ENCODE measurements at places on chromosomes 7 and 10.

DNA sequence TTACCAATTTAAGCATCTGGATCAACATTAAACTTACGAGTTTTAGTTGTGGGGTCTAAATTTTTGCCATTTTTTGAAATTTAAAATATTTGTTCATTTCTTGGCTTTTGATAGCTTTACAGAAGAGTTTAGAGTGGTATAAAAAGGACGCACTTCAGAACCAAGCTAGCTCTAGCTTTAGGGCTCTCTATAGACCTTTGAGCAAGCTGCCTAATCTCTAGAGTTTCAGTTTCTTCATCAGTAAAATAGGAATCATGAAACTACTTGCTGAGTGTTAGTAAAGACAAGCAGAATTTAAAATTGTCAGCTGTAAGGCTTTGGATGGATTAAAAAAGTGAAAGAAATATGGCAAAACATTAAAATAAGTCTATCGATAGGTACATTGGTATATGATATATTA is 266.5 kb downstream of the IPMK start:
- DNase-seq: no peak

GRCh38 chr7:131354390-131354789 is 26.7 kb downstream of the MKLN1 start:
- no peak for DNase-seq

GRCh38 chr10:71981015-71981875 is 17.1 kb downstream of the CHST3 start:
- no peak for DNase-seq

DNA sequence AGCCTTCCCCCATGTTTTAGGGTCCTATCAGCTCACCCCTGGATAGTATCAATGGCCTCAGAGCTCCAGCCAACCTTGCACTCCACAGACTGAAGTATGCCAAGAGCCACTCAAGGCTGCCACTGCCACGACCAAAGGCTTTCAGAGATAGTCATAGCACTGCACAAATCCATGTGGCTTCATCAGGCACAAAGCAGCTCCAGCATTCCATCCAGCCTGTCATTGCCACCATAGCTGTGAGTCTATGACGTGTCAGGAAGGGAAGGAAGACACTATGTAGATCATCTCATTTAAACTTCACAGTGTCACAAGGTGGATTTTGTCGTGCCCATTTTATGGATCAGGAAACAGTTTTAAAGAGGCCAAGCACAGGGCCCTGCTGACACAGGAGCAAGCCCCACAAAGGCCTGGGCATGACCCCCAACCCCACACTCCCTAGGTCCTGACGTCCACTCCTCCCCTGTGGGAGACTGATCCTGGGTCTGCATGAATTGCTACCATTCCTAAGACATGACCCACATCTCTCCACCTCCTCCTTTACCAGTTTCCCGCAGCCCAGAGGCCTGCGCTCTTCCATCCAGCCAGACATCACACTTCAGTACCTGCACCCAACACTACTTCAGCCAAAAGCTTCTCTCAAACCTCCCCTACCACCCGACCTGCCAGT is 119.4 kb downstream of the DIP2C start:
- DNase-seq: no peak

GRCh38 chr7:89027781-89028180 is 232.2 kb upstream of the TEX47 start:
- no peak for DNase-seq

DNA sequence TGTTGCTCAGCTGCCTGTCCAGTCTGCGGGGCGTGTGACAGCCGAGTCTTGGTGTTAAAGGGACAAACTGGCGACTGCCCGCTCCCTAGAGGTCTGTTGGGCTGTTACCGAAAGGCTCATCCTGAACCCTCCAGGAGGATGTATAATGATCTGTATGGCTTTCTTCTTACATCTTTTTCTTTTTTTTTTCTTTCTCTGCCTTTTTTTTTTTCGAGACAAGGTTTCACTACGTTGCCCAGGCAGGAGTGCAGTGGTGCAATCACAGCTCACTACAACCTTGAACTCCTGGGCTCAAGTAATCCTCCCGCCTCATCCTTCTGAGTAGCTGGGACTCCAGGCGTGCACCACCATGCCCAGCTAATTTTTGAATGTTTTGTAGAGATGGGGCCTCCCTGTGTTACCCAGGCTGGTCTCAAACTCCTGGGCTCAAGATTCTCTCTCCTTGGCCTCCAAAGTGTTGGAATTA is 857 bp downstream of the INTS15 start:
- no peak for DNase-seq

DNA sequence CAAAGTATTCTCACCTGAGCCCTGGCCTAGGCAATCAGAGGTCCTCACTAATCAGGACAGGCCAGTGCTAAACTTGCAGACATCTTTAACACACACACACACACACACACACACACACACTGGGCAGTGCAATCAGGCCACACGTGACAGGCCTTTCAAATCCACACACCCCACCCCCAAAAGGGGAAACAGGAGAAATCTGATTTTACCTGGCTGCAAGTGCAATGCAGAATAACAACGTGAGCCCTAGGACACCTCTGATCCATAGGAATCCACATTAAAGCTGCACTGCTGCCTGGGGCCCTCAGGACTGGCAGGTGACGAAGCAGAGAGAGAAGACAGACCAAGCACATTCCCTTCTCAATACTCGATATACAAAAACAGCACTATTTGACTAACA is 218.9 kb downstream of the FAM107B start:
- no peak for DNase-seq

- no peak for DNase-seq
Measured at GRCh38 chr10:99540306-99540656, 7.5 kb downstream of the NKX2-3 start.

DNA sequence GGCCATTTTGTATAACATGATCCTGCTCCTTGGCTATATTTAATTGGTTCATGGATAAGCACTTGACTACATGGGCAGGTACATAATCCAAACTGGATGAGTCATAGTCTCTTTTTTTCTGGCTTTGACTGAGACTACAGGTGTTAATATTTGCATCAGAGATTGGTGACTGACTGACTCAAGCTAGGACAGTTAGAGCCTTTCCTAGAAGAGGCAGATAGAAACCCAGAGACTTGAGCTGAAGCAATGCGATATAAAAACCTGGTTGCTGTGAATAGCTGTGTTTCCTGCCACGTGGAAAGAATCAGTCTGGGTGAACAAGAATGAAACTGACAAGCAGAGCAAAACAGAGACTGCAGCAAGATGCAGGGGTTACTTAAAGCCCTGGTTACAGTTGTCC is 81.0 kb downstream of the SAMD9 start:
- DNase-seq: no peak

DNA sequence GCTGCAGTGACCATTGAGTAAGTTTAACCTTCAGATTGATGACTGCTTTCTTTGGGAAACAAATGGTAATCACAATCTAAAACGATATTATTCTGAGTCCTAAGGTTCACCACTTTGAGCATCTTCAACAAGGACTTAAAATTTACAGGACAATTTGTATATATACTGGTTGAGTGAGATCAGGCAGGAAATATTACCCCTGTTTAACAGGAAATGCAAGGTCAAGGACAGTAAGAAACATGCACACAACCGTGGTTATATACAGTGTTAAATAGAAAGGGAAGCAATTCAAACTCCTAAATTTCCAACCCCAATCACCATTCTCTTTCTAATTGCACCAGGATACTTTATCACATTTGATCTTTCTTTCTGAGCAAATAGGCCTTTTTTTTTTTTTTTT is 96.1 kb downstream of the ZNF277 start:
- no peak for DNase-seq

DNA sequence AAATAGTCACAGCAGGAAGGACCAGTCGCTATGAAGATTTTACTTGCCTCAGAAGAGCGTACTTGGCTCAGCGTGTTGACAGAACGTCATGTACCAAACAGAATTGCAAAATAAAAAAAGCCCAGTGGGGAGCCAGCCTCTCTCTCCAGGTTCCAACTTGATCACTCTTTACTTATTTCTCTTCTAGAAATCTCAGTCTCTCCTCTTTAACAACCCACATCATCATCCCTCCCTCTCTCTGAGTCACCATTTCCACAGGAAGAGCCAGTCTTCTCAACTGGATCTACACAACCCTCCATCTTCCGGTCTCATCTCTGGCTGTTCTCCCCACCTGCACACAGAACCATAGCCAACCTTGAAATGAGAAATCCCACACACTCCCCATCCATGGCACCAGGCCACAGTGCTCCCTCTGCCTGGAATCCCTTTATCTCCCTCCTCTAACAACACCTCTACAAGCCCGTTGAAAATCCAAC is 718.3 kb downstream of the GRID1 start:
- no peak for DNase-seq

- DNase-seq: no peak
Measured at GRCh38 chr10:30048768-30049517, 10.4 kb downstream of the JCAD start.

DNA sequence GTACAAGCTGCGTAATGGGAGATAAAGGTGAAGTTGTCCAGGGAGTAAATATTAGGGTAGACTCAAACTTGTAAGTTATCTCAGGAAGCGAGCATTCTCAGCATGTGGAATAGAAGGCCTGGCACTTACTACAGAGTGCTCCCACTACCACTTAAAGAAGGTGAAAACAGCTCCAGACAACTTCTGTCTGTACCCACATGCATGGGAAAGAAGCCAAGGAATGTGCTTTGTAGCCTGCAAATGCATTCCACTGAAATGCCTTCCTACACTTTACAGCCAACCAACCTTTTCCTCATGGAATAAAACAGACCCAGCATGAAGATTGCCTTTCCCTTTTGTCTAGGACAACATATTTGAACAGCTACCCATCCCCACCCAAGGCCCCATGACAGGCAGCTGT is 45.4 kb upstream of the NPSR1 start:
- DNase-seq: no peak

DNA sequence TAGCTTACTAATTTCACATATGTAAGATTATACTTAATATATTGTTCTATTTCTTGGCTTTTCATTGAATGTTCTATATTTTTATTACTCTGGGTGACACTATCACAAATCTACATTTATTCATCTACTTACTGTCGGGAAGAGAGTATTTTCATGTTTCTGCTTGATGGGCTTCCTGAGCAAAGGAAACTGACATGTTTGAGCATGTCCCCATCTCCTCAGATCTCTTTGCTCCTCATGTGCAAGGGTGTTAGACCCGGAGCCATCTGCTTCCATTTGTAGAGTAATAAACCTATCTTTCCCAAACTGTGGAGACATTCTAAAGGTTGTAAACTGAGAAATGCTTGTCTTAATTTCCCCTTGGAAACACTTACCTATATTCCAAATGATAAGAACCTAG is 103.5 kb downstream of the LSMEM1 start:
- no peak for DNase-seq

DNA sequence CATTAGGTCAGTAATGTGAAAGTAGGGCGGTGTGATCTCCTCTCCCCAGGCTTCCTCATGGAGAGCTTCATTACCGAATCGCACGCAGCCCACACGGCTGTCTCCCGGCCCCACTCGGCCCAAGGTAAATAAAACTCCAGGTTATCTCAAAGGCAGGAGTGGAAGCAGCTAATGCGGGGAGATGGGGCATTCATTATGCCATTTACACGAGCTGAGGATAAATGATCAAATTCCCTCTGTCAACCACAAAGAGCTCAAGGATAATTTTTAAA is 93.5 kb downstream of the ADARB2 start:
- no peak for DNase-seq

DNA sequence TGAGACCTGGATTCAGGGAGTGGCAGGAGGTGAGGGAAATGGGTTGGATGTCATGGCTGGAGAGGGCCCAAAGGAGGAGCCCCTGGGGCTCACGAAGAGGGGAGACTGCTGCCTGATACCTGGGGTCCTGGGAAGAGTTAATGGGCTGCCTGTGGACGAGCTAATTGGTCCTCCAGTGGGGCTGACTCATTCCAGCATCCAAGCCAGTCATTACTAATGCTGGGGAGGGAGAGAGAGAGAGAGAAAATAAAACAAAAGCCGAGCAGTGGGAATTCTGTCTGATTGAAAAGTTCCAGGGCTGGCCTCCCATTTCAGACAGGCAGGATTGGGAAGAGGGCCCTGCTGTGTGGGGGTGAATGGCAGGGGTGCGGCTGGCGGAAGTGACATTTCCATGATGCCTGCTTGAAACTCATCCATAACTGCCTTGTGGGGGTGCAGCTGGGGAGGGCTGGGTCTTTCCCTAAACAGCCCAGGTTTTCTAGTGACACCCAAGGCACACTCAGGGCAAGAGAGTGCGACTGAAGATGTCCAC is 297.8 kb downstream of the RPS24 start:
- no peak for DNase-seq

DNA sequence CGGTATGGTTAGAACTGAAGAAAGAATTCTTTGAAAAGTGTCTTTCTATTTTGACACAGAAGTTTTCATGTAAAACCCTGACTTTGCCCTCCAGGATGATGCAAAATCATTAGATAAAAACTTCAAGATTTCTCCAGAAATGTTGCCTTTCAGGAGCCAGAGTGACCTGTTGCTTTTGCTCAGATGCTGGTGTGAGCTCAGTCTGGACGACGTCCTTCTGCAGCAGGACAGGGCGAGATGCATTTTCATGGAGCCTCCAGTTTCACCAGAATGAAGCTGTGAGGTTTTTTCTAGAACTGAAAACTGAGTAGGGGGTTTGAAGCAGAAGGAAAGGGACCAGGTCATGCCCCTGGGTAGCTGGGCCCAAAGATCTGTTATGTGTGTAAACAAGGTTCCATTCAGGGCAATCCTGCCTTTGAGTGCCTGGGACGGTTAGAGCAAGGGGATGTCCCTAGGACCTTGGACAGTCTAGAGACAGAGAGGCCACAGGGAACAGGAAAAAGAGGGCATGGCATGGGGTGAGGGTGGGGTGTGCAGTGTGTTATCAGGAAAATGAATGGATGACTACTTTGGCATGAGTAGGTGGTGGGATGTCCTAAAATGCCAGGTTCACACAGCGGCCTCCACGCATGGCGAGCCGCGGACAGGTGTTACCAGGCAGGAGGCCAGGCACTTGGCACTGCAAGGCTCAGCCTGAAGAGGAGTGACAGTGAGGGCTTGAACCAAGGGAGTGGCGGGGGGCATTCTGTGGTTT is 356.3 kb downstream of the CXCL12 start:
- DNase-seq: no peak

DNA sequence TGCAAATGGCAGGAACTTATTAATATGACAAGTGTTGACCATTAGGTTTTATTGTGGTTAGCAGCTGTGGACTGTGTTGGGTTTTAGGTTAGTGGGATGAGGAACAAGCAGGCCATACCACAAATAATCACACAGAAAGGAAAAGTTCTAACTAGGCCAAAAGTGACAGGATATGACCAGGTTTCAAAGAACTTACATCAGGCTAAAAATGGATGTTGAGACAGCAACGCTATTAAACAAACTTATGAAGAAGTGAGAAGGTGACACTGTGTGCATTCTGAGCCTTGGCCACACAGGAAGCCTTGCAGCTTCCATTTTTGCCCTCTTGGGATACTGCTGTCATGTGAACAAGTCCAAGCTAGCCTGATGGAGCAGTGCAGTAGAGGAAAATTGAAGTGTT is 568.8 kb downstream of the HTR7 start:
- no peak for DNase-seq
